ENCODE measurements at places on chromosomes 3 and 15.

DNA sequence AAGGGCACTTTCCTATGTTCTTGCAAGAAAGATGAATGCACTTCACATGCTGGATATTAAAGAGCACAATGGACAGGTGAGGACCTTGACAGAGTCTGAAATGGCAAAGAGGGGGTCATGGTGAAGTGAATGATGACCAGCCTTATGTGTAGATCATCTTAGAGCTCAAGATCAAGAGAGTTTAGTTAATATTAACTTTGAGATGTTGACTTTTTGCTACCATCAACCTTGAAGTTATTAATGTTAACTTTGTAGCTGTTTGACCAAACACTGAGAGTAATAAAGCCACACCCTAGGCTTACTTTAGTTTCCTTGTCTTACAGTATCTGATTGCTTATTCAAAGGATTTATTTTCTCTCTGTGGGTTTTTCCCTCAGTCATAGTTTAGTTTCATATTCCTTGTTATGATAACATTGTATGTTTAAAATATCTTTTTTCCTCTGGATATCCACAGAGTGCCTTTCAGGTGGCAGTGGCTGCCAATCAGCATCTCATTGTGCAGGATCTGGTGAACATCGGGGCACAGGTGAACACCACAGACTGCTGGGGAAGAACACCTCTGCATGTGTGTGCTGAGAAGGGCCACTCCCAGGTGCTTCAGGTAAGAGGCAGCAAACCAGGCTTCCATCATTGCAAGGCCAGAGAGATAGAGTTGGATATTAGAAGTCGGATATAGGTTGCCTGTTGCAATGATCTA is 5.4 kb downstream of the NFKBIZ start:
- DNase-seq, result no peak

GRCh38 chr3:139654637-139655365 is 23.0 kb downstream of the NMNAT3 start:
- no peak for DNase-seq

- no peak for DNase-seq
Measured at GRCh38 chr3:8087951-8088350, 413.7 kb upstream of the LMCD1 start.

DNA sequence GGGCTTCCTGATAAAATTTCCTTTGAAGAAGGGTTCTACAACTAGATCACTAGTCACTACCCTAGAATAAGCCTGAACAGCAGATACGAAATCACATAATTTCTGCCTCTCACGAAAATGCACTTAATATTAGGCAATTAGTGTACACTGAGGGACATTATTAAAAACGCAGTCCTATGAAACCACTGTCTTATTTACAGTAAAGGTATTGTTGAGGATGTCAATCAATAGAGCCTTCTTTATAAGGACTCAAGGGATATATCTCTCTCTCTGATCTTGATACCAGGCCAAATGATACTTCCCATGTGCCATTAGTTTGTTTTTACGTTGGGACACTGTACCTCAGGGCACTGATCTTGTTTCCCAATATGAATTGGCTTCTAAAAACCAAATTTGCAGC is 59.6 kb downstream of the ETFA start:
- DNase-seq, result no peak

- no peak for DNase-seq
Measured at GRCh38 chr3:94015025-94015424, 13.4 kb downstream of the STX19 start.

GRCh38 chr15:45134682-45135604 is 5.1 kb downstream of the DUOX1 start:
- no peak for DNase-seq
